Dorsolateral prefrontal cortex (tissue), 122 donors: ENCODE measurements at places on chromosomes 5 and 9.

GRCh38 chr9:114389612-114390368, 2.0 kb upstream of the AKNA start:
- DNase-seq, result no peak

DNA sequence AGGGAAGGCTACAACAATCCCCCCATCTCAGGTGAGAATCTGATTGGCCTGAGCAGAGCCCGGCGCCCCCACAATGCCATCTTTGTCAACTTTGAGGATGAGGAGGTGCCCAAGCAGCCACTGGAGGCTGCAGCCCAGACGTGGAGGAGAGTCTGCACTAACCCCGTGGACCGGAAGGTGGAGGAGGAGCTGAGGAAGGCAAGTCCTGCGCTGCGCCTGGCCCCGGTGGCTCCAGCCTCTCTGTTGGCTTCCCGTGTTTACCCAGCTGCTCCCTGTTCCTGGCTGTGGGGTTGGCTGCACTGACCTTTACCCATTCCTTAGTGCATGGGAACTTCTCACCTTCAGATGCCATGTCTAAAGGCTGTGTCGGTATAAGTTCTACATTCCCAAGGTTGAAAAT, 11.0 kb upstream of the CEL start:
- no peak for DNase-seq

DNA sequence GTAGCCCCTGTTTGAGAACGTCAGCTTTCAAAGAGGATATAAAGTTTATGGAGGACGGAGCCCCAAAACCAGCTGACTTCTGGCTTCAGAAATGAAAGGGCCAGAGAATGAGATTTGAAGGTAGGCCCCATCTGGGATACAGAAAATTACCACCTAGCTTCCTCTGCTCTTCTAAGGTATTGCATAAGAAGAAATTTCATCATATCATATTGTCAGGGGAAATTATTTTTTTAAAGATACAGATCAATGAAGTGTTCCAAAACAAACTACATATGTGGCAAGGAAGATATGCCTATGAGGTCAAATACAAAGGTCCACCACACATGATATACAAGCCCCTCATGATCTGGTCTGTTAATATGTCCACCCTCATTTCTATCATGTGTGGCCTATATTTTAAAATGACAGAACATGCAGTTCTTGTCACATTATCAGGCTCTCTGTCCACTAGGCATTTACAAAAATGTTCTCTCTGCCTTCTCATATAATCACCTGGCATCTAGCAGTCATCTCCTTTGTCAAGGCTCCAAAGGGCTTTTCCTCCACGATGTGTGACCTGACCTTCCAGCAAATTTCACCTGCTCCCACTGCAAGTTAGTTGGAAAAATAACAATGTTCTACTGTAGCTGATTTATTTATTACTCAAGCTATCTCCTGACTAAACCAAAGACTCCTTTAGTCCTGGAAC, 83.1 kb downstream of the DPYSL3 start:
- no peak for DNase-seq

- DNase-seq, result no peak
Measured at GRCh38 chr9:101495810-101496209, 37.8 kb upstream of the RNF20 start.

- DNase-seq, result no peak
Measured at GRCh38 chr5:37823433-37824152, 16.2 kb downstream of the GDNF start.

DNA sequence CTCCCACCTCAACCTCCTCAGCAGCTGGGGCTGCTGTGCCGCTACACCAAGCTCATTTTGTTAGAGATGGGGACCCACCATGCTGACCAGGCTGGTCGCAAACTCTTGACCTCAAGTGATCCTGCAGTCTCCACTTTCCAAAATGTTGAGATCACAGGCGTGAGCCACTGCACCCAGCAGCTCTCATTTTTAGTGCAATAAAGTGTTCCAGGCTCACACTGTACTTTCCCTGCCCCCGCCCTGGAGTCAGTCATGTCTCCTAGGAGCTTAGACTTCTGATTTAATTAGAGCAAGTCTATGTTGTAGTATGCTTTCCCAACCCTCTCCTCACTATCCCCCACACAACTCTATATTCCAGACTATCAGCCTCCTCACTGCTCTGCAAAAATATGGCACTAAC, 238.0 kb upstream of the ACTBL2 start:
- no peak for DNase-seq

- DNase-seq, result no peak
Measured at GRCh38 chr5:103308774-103309173, 50.2 kb downstream of the MACIR start.

DNA sequence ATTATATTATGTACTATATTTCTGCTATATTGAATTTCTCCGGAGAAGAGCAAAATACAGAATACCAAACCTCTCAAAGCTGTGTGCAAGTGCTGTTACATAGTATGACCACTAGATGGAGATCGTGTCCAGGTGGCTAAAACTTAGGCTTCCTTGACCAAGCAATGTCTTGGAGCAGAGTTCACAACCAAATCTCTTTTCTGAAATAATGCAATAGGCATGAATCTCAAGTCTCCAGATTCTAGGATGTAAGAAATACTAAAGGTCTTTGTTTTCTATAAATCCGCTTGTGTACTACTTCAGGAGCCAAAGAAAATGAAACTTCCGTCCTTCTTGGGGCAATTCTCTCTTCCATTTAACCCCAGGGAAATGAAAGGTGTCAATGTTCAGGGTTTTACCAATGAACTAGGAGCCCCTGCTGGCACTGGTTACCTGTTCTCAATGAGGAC, 181.5 kb upstream of the RAI14 start:
- no peak for DNase-seq

- no peak for DNase-seq
Measured at GRCh38 chr9:21580636-21581378, 98.7 kb upstream of the IFNE start.
